ENCODE measurements at places on chromosomes 4 and X.

GRCh38 chrX:13826770-13827169 lies 9.9 kb upstream of the GPM6B start:
- no peak for DNase-seq

DNA sequence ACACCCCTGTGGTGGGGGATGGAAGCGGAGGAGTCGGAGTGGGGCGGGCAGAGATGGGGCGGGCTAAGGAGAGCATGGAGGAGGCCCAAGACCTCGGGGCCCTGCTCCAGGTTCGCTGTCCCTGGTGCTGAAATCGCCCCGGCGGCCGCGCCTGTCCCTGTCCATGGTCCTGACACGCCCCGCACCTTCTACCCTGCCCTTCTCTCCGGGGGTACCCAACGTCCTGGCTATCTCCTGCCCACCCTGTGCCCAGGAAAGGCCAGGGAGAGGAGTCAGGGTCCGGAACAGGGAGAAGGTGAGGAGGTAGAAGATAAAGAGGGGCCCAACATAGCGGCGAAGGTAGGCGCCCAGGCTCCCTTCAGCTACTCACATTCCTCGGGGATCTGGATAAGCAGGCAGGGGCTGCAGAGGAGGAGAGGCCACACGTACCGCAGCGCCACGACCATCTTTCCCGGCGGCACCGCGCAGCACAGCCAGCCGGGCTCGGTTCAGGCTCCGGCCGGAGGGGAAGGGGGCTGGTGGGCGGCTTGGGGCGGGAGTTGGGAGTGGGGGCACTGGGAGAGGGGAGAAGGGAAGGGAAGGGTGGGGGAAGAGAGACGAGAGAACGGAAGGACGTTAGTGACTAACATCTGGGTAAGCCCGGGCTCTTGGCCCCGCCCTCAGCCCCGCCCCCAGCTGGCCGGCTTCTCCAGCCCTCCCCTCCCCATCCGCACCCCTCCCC lies 10.4 kb downstream of the L1CAM start:
- peak; percentile 27 for DNase-seq

GRCh38 chr4:54513204-54513603 lies 144.6 kb upstream of the KIT start:
- DNase-seq: peak; percentile 94

DNA sequence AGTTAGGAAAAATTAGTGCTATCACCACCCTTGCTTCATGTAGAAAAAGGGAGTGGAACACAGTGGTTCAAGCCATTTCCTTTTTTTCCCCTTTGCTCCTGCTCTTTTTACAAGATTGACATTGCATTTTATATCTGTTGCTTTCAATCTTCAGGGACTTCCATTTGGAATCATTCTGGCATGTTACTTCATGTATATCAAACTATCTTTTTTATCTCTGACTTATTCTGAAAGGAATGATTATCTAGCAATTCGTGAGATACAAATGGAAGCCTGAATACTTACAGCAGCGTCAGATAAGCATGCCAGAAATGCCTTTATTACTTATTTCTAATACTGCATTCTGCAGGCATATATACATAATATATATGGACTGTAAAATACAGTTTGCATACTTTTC lies 20.4 kb downstream of the ADGRL3 start:
- DNase-seq: no peak

GRCh38 chrX:17007134-17007768 lies 60.8 kb downstream of the REPS2 start:
- DNase-seq: peak; percentile 11

- no peak for DNase-seq
Measured at GRCh38 chr4:41358647-41359421, 102.1 kb downstream of the UCHL1 start.

DNA sequence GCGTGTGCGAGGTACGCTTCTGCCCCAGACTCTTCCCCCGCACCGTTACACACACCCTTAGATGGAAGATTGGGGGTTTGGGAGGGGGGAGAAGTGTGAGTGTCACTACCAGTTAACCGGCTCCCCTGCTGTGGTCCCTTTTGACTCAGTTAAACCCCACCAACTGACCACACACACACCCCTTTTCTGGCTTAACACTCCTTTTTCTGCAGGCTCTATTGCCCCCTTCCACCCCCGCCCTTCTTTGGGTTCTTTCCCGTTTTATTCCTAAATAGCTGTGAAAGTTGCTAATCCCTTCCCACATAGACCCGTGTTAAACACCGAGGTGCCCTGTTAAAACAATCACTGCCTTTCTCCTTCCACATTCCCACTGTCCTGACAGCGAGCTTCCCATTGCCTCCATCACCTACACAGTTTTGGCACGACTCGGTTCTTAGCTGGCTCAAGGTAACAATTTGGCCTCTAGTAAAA lies 3.7 kb upstream of the NR3C2 start:
- no peak for DNase-seq

- DNase-seq: peak; percentile 8
Measured at GRCh38 chr4:73034896-73035295, 34.6 kb downstream of the COX18 start.

DNA sequence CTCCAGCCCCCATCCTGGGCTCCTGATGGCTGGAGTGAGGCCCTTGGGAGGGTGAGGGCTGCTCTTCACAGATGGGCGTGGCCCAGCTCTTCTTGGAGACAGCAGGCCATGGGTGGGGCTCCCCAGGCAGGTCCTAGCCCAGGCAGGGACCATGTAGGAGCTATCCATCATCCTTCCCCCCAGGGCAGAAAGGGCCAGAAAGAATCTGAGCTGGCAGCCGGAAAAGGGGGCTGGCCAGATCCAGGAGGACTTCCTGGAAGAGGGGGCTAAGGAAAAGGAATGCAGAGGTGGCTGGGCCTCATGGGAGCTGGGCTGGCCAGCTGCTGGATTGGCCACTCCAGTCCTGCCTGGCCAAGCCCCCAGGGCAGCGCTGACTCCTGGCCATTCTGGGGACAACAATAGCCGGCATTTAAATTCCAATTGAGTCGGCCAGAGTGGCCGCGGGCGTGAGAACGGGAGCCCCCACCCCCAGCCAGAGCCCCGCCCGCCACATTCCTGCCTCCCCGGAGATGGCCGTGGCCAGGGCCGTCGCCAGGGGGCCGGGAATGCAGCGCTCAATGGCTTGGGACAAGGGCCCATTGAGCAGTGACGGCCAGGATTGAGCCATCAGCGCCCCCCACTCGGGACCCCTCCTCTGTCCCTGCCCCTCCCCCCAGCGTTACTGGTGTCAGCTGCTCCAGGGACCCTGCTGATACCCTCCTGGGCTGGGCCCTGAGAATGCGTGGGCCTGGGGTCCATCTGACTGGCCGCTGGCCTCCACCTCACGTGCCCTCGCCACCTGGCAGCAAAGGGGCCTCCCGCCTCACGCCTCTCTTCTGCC lies 15.1 kb upstream of the FGFR3 start:
- DNase-seq: peak; percentile 82

DNA sequence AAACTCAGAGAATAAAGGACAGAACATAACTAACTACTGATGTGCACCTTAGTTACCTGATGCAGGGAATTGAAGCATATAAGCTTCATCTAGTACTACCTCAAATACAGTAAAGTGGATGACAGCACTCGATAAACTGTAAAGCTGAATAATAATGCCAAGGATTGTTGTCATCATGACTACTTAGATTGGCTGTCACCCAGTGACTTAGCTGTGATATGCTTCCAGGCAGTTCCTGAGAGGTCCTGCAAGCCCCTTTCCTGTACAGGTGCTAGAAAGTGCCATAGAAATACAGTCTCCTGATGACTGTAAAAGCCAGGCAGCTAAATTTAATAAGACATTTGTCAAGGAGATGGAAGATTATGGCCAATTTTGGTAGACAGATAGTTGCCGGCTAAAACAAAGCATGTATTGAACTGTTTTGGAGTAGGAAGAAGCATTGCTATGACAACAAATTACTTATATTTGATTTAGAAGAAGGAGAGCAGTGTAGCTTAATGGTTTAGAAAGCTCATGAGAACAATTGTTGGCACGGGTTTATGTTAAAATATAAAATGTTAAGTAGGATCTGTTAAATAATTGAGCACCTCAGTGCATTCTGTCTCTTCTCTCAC lies 29.7 kb downstream of the TMEM164 start:
- peak; percentile 11 for DNase-seq

- DNase-seq: no peak
Measured at GRCh38 chr4:82774711-82775171, 23.9 kb downstream of the SCD5 start.

DNA sequence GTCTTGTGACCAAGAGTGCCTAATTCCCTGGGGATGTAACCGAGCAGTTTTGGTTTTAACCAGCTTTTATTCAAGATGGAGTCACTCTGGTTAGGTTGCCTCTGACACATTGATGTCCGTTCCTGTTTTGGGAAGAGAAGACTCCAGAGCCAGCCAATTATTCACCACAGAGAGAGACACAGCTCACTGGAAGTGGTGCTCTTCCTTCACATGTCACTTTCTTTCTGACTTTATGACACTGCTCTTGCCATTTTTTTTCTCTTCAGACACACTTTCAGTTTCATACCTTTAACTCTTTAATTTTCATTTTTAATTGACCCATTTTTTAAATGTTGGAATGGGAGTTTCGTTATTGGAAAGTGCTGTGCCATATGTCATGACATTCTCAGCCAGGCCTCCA lies 418.4 kb upstream of the FSTL5 start:
- DNase-seq: no peak

- no peak for DNase-seq
Measured at GRCh38 chrX:10023821-10024220, 56.7 kb downstream of the CLDN34 start.

DNA sequence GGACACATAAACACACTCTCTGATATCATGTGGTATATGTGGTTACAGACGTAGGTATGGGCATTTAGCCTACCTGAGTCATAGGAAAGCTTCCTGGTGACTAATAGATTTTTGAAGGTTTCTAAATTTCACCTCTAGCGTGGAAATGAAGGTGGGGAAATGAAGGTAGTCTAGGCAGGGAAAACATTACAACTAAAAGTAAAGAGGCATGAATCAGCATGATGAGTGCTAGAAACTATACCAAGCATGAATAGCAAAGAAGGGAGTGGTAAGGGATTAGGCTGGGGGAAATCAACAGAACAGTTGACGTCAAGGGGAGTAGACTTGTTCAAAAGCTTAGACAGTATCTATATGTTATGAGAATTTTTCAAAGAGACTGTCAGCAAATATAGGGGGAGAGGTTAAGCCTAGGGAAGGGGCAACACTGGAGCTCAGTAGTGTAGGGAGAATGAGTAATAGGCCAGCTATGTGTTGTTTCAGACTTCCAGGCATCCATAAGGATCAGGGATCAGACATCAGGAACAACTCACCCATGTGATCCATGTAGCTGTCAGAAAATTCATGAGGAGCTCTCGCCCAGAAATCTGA lies 279.3 kb upstream of the DIPK2B start:
- peak; percentile 93 for DNase-seq

- DNase-seq: no peak
Measured at GRCh38 chrX:17020851-17021821, 74.7 kb downstream of the REPS2 start.

- peak; percentile 60 for DNase-seq
Measured at GRCh38 chrX:119477812-119478232, 9.6 kb downstream of the SLC25A5 start.

GRCh38 chr4:179076865-179077264 lies 1634.6 kb upstream of the AGA start:
- no peak for DNase-seq

DNA sequence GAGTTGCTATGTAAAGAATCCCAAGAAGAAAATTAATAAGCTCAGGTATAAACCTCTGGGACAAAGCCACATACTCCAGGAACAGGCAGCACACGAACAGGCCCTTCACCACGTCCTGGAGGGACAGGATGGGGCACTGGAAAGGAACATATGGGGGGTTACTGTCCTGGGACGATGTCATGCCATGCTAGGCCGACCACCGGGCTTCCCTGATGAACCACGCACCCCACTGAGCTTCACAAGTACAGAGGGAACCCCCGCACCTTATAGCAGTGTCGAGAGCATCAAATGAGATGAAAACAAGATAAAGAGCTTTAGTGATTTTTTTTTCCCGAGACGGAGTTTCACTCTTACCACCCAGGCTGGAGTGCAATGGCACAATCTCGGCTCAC lies 19.1 kb downstream of the NOP14 start:
- DNase-seq: no peak

- DNase-seq: no peak
Measured at GRCh38 chrX:132497432-132497831, 8.6 kb upstream of the MBNL3 start.

- DNase-seq: no peak
Measured at GRCh38 chr4:101813604-101814003, 23.1 kb downstream of the BANK1 start.

GRCh38 chrX:95382799-95383198 lies 1301.8 kb upstream of the DIAPH2 start:
- peak; percentile 86 for DNase-seq

DNA sequence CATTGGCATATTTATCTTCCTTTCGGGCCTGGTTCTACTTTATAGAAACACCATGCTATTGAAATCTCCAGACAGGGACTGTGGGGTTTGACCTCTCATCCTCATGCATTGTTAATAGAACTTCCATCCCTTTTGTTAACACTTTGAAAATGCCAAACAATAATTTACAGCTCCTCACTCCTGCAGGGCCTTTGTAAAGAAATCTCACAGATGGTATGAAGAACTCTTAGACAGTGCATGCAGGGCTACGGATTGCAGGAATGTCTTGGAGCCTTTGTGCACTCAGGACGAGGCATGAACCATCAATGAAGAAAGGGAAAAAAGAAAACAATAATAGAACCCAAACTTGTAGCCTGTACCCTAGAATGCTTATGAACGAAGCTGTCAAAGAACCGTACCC lies 92.8 kb upstream of the TMEM47 start:
- no peak for DNase-seq

DNA sequence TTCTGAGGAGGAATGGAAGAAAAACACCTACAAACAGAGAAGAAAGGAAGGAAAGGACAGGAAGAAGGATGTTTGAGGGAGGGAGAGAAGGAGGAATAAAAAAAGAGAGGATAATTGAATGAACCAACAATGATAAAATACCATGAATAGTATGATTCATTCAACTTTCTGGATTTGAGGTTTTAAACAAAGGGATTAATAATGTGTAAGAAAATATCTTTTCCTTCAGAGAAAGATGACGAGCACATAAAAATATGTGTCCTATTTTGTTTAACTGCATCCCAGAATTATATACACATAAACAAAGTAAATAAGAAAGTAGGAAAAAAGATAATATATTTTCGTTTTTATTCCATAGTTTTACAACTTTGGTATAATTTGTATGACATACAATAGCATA lies 1380.4 kb downstream of the STIM2 start:
- DNase-seq: no peak

GRCh38 chr4:5403746-5404497 lies 304.4 kb downstream of the EVC2 start:
- no peak for DNase-seq

DNA sequence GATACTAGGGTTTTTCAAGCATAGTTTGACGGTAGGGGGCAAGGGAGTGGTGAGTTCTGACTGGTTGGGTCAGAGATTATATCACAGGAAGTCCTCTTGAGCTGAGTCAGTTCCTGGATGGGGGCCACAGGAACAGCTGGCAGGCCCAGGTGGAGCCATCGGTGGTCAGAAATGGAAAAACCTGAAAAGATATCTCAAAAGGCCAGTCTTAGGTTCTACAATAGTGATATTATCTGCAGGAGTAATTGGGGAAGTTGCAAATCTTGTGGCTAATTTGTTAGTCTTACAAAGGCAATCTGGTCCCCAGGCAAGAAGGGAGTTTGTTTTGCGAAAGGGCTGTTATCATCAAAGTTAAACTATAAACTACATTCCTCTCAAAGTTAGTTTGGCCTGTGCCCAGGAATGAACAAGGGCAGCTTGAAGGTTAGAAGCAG lies 159.3 kb downstream of the PTCHD1 start:
- peak; percentile 5 for DNase-seq

GRCh38 chrX:123169247-123169901 lies 14.7 kb upstream of the GRIA3 start:
- DNase-seq: peak; percentile 38

All from epithelial cell of esophagus (primary cell).